ENCODE measurements at places on chromosomes 12 and 14. TPM values are rescaled to one million over a fixed set of nuclear protein-coding genes. Genes with fewer than 3 reads are reported as not detected.

Gene PLEKHG7
- polyA plus RNA-seq, result not detected

Gene KRT3
- polyA plus RNA-seq, result not detected

Gene TEX52
- not detected for polyA plus RNA-seq

Gene CD27
- polyA plus RNA-seq, result 0.10 TPM

- DNase-seq, result no peak
Observed at GRCh38 chr14:32072676-32073075, 4.4 kb upstream of the ARHGAP5 start.

GRCh38 chr12:77940567-77940966 is 109.9 kb downstream of the NAV3 start:
- no peak for DNase-seq

DNA sequence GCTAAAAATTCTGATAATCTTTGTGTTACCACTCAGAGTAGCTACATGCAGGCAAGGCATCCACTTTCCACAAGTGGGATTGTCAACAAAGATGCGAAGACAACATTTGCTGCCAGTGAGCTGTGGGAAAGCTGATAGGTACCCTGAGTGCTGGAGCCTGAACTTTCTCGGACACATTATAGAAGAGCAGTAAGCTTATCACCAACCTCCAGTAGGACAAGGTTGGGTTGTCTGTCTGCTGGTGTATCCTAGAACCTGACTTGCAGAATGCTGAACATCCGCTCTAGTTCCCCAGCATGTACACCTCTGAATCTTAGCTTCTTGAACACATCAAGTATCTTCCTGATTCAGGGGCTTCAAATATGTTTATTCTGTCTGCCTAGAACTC is 103.8 kb upstream of the PPM1H start:
- no peak for DNase-seq

GRCh38 chr12:39401459-39401858 is 41.5 kb downstream of the KIF21A start:
- DNase-seq, result no peak

- DNase-seq, result no peak
Observed at GRCh38 chr12:11839091-11839641, 189.7 kb downstream of the ETV6 start.
